ENCODE measurements at places on chromosomes 16 and 17.

DNA sequence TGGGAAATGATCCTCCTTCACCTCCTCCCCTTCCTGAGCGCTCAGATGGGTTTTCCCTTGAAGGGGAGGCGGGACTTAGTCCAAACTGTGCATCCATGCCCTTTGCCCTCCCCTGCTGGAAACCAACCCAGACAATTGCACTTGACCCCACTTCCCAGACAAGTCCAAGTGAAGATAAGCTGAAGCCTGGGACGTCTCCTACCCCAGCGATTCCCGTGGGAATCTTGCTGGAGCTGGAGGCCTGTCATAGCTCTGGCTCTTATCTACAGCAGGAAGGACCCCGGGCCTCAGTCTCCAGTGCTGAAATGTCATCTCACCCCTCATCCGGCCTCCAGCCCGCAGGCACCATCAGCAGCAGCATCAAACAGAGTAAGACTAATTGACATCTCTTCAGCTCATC lies 6.5 kb upstream of the NGFR start:
- no peak for DNase-seq

- no peak for DNase-seq
Measured at GRCh38 chr16:54412037-54412436, 125.5 kb upstream of the IRX3 start.

- no peak for DNase-seq
Measured at GRCh38 chr16:10929853-10930754, 12.2 kb downstream of the DEXI start.

DNA sequence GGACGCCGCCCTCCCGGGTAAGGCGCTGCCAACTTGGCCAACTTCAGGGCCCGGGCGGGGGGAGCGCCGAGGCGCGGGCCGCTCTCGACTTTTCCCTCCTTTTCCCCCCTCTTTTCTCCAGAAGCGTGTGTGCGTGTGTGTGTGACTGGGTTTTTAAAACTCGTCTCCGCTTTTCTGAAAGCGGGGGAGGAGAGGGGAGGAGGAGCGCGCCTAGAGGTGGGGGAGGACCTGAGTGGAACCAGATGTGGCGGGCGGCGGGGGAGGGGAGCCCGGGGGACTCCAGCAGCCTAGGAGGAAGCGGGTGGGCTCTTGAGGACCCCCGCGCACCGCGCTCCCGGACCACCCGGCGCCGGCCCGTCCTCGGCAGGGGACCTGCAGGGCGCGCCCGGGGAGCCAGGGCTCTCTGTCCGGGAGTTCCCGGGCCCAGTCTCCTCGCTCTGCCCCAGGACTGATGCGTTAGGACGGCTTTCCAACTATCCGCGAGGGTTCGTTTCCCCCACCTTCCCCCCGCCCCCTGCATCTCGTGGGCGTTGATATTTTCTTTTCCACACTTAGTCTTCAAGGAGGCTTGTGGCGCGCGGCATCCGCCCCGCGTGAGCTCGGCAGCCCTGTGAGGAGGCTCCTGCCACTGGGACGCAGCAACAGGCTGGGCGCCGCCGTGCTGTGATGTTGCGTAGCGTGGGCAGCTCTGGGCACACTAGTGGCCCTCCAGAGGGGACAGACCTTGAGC lies 599 bp downstream of the MRC2 start:
- DNase-seq: no peak

DNA sequence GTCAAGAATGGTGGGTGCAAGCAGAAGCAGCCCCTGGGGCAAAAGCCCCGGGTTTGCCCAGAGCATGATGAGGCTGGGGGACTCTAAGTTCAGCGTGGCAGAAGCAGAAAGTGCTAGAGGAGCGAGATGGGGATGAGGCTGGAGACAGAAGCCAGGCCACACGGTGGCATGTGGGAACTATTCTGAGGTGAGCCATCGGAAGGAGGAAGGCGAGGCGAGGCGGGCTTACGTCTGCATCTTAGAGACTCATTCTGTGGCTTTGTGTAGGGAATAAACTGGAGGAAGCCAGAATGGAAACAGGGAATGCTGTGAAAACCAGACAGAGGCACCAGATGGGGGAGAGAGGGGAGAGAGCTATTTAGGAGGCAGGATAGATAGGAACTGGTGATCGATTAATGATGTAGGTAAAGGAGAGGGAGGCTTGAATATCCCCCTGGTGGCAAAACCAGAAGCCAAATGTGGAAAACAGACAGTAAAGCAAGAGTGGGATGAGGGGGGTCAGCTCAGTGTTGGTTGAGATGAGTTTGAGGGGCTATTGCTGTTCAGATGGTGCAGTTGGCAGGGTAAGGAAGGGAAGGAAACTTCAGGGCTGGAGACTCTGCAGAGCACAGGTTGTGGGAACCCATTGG lies 3.1 kb upstream of the TNFSF13 start:
- no peak for DNase-seq

- DNase-seq: no peak
Measured at GRCh38 chr16:88884569-88885271, 18.3 kb upstream of the PABPN1L start.

DNA sequence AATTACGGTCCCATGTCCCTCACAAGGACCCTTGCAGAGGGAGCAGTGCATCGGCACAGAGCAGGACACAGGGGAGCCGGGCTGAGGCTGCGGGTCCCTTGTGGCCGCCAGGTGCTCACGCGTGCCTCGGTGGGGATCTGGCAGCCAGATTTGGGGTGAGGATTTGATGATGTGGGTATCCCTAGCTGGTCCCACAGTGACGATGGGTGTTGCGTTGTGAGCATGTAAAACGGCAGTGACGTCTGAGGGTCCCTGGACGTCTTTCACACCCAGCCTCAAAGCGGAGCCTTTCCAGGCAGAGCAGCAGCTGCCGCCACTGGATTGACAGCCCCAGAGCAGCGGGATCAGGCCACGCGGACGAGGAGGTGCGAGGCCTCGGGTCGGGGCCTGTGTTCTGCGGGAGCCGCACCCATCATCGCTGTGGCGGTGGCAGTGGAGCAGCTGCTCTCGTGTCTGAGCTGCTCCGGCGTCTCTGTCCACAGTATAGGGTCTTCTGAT lies 54.6 kb downstream of the WDR45B start:
- DNase-seq: no peak

DNA sequence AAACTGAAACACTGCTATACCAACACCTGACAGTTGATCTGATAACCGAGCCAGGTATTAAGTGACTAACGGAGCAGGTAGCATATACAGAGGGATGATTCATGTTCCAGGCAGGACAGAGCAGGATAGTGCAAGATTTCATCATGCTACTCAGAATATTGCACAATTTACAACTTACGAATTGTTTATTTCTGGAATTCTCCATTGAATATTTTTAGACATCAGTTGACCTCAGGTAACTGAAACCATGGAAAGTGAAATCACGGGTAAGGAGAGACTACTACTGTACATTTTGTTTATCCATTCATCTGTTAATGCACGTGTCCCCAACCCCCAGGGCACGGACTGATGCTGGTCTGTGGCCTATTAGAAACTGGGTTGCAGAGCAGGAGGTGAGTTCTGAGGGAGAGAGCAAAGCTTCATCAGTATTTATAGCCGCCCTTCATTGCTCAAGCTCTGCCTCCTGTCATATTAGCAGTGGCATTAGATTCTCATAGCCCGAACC lies 14.5 kb upstream of the PPM1E start:
- DNase-seq: no peak

DNA sequence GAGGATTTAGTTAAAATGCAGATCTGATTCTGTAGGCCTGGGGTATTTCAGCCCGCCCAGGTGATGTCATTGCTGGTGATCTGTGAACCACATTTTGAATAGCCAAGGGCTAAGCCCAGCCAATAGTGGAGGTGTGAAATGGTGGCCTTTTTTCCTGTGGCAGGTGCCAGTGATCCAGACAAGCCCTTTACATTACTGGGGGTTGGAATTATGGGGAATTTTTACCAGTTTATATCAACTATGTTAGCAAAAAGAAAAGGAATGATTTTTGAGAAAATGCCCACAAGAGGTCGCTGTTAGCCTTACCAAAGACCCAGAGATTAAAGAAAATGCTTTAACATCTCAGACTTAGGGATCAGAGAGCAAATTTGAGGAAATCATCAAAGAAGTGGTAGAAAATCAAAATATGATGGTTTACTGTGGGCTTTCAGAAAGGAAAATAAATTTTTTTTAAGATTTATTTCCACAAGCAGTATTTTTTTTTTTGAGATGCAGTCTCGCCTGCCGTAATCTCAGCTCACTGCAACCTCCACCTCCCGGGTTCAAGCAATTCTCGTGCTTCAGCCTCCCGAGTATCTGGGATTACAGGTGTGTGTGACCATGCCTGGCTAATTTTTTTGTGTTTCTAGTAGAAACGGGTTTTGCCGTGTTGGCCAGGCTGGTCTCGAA lies 3.9 kb downstream of the VPS35L start:
- no peak for DNase-seq

DNA sequence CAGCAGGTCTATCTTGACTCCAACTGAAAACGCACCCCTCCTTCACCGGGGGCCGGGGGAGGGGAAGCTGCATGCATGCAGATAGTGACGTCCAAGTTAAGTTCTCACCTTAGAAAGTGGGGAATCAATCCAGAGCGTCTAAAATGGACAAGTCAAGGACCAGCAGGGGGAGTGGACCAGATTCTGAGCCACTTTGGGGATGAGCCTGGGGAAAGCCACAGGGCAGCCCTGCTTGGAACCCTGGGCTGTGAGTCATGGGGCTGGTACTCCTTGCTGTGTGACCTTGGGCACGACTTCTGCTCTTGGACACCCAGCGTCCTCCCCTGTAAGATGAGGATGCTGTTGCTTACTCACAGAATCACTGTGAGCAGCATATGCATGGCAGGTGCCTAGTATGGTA lies 9.1 kb downstream of the TNFRSF13B start:
- no peak for DNase-seq

DNA sequence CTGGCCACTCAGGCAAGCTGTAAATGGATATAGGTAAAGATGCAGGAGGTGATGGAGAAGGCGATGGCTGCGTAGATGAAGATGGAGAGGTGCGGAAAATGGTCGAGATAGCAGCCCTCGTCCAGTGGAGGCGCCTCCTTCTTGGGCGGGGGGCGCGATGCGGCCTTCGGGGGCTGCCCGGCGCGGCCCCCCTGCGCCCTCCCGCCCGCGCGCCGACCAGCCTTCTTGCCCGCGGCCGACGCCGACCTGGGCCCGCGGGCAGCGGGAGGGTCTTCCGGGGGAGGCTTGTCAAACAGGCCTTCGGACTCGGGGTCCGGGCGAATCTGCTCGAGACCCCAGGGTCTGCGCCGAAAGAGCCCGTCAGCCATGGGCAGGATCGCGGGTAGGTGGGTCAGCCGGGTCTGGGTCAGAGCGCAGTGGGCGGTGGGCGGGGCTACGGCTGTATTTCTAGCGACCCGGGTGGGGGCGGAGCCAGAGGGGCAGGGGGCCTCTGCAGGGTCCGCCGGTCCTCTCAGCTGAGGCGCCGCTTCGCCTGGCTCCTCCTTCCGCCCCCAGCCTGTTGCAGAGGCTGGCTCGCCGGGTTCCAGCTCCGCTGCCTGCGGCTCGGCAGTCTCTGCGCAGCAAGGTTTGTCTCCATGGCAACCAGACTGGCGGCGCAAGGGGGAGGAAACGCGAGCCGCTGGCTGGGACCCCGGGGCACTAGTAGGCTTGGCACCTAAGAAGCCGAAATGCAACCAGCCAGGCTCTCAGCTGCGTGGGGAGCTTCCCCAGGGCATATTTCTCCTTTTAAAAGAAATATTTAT lies 14.4 kb downstream of the MIS12 start:
- DNase-seq: no peak

GRCh38 chr16:17369421-17370222 lies 101.1 kb downstream of the XYLT1 start:
- DNase-seq: no peak

GRCh38 chr17:66949501-66949900 lies 15.0 kb upstream of the CACNG4 start:
- DNase-seq: no peak

GRCh38 chr16:88456356-88457292 lies 3.5 kb downstream of the ZFPM1 start:
- no peak for DNase-seq

- no peak for DNase-seq
Measured at GRCh38 chr17:61551255-61551742, 39.7 kb downstream of the NACA2 start.

DNA sequence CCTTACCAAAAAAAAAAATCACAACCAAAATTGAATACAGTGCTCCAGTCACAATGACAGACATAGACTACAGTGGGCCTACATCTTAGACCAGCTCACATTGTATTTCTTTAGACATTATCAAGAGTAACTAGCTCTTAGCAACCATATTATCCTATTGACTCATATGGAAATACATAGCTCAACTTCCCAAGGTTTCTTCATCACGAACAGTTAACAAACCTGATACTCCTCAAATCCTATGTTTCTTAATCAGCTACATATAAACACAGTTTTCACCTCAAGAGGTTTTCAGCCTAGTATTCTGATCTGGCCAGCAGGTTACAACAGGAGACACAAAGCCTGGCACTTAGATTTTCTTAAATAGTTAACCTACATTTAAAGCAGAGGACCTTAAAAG lies 29.7 kb downstream of the CMC2 start:
- no peak for DNase-seq

GRCh38 chr16:24493821-24494220 lies 45.5 kb upstream of the RBBP6 start:
- no peak for DNase-seq

DNA sequence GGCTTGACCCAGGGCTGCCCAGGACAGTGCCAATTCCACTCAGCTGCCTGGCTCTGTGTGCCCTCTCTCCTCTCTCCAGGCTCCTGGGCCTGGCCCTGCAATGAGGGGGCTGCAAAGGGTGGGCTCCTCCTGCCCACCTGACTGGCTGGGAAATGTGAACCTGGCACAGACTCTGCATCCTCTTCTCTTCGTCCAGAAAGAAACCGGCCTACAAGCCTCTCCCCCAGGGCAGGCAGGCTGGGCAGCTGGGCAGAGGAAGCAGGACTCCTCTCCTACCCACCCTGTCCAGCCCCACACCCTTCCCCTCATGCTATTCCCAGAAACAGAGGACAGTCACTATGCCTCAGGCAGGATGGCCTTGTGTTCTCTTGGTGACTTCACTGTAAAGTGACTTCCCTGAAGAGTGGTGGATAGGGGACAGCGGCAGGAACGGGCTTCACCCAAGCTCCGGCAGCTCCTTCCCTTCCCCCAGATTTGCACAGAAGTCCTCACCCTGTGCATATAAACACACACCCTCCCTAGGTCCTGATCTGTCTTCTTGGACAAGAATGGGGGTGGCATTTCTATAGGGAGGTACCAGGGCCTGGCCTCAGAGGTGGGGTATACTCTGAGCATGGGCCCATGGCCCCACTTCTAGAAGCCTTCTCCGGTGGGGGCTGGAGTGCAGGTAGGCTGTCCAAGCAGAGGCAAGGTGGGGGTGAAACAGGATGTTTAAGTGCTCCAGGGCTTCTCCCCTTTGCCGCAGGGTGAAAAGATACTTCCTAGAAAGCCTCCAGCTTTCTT lies 4.9 kb upstream of the STAT5A start:
- no peak for DNase-seq

DNA sequence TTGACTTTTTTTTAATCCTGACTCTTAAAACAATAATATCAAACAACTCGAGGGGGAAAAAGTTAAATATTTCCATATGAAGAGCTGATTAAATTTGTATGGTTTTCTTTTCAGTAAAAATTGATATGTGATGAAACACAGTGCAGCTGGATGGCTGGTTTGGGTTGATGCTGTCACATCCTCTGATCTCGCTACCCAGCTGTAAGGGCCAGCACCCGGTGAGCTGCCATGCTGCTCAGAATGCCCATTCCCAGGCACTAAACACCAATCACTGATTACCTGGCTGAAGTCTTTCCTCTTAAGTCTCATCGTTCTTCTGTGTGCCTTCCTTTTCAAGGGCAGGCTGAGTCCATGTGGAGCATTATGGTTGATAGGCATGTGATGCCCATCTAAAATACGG lies 234.3 kb downstream of the IRX3 start:
- no peak for DNase-seq

All from NCI-H1048 (cell line).